T-helper 2 cell treated with Interferon-gamma antibody and Interleukin-4, amounts not matched to agents 5 μg/mL and 100 μg/mL, for 36 hours (primary cell): ENCODE measurements at places on chromosomes 11 and 22.

- H3K4me3 ChIP-seq = no peak overlapping the region
- peaks cover 39% of the 10 kb centered on the region for H3K27me3 ChIP-seq
- H3K4me1 ChIP-seq = peaks cover 10% of the 10 kb centered on the region
- no peak overlapping the region for H3K27ac ChIP-seq
These were observed 12.1 kb downstream of the SLC25A1 start for GRCh38 chr22:19166421-19166820.

GRCh38 chr11:11044137-11044855 lies 186.4 kb upstream of the ZBED5 start:
- H3K4me3 ChIP-seq = no peak overlapping the region
- no peak for DNase-seq
- no peaks in the 10 kb centered on the region for H3K36me3 ChIP-seq
- H3K27ac ChIP-seq = no peak overlapping the region
- H3K4me1 ChIP-seq = no peaks in the 10 kb centered on the region

- DNase-seq = no peak
- H3K27me3 ChIP-seq = no peaks in the 10 kb centered on the region
- no peaks in the 10 kb centered on the region for H3K4me1 ChIP-seq
- peaks cover 5% of the 10 kb centered on the region for H3K36me3 ChIP-seq
- no peak overlapping the region for H3K4me3 ChIP-seq
These were observed 11.6 kb downstream of the PRR33 start for GRCh38 chr11:1879941-1880720.

- H3K4me1 ChIP-seq = peaks cover 34% of the 10 kb centered on the region
- no peaks in the 10 kb centered on the region for H3K27me3 ChIP-seq
- DNase-seq = no peak
- peaks cover 26% of the 10 kb centered on the region for H3K36me3 ChIP-seq
- no peak overlapping the region for H3K4me3 ChIP-seq
- H3K27ac ChIP-seq = no peak overlapping the region
These were observed 40.5 kb downstream of the IL18BP start for GRCh38 chr11:72039031-72039855.

GRCh38 chr11:125626288-125626950 lies 1.5 kb downstream of the CHEK1 start:
- peak overlapping the region; percentile 98 for H3K27ac ChIP-seq
- H3K4me1 ChIP-seq = peaks cover 20% of the 10 kb centered on the region
- DNase-seq = peak; percentile 9
- H3K27me3 ChIP-seq = no peaks in the 10 kb centered on the region
- H3K36me3 ChIP-seq = peaks cover 36% of the 10 kb centered on the region

DNA sequence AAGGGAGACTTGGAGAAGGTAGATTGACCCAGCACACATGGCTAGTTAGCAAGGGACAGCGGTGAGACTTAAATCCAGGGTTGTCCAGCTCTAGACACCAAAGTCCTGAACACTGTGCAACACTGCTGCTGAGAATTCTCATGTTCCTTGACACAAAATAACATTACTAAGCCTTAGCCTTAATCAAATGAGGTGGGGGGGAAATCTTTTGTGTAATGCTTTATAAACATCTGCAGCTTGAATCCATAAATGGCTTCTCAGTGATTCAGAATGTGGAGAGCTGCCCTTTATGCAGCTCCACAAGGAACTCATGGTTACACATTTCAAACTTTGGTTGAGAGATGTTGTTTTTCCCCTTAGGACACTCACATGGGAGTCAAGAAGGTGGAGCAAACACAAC lies 80.0 kb downstream of the CD44 start:
- H3K36me3 ChIP-seq = peaks cover 79% of the 10 kb centered on the region
- H3K27me3 ChIP-seq = no peaks in the 10 kb centered on the region
- no peak overlapping the region for H3K4me3 ChIP-seq
- no peak for DNase-seq
- peaks cover 38% of the 10 kb centered on the region for H3K4me1 ChIP-seq

DNA sequence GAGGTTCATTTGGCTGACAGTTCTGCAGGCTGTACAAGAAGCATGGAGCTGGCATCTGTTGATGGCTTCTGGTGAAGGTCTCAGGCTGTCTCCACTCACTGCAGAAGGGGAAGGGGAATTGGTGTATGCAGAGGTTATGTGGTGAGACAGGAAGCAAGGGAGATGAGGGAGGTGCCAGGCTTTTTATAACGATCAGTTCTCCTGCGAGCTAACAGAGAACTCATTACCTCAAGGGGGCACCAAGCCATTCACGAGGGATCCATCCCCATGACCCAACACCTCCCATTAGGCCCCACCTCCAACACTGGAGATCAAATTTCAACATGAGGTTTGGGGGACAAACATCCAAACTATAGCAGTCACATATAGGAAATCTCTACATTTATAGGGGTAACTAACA lies 38.7 kb upstream of the E2F8 start:
- no peak overlapping the region for H3K4me3 ChIP-seq
- H3K4me1 ChIP-seq = peaks cover 9% of the 10 kb centered on the region
- no peak overlapping the region for H3K27ac ChIP-seq
- peaks cover 3% of the 10 kb centered on the region for H3K27me3 ChIP-seq

GRCh38 chr11:70506658-70506970 lies 108.3 kb downstream of the CTTN start:
- no peak overlapping the region for H3K27ac ChIP-seq
- no peak for DNase-seq
- no peak overlapping the region for H3K4me3 ChIP-seq

DNA sequence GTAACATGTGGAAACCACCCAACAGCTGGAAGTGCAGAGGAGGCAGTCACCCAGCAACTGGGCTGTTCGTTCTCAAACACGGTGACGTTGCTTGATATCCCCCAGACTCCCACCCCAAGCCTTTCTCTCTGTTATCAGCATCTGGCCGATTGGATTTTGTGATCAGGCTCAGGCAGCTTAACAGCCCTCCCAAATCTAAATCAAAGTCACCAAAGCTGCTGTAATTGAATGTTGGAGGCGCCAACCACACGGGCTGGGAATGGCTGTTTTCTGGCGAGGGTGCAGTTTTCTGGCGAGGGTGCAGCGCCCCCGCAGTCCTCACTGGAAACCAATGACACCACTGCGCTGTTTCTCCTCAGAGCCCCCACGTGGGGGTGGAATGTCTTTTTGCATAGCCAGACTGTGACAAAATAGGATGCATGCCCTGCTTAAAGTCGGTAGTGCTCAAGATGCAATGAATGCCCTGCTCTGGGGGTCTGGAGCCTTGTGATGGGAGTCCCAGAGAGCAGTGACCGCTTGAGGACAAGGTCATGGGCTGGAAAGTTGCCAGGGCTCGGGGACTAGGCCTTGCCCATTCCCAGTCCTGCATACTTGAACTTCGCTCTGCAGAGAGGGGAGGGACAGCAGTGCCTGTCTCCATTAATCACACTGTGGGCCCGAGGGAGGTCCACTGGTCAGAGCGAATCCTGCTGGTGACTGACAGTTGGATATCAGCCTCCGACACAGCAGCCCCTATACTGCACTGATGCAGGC lies 105.3 kb downstream of the MORC2 start:
- no peaks in the 10 kb centered on the region for H3K36me3 ChIP-seq
- no peaks in the 10 kb centered on the region for H3K4me1 ChIP-seq
- no peaks in the 10 kb centered on the region for H3K27me3 ChIP-seq
- H3K4me3 ChIP-seq = no peak overlapping the region

- DNase-seq = no peak
- no peaks in the 10 kb centered on the region for H3K36me3 ChIP-seq
- H3K27me3 ChIP-seq = no peaks in the 10 kb centered on the region
- no peak overlapping the region for H3K27ac ChIP-seq
These were observed 62.2 kb upstream of the SOX6 start for GRCh38 chr11:16418428-16419097.

DNA sequence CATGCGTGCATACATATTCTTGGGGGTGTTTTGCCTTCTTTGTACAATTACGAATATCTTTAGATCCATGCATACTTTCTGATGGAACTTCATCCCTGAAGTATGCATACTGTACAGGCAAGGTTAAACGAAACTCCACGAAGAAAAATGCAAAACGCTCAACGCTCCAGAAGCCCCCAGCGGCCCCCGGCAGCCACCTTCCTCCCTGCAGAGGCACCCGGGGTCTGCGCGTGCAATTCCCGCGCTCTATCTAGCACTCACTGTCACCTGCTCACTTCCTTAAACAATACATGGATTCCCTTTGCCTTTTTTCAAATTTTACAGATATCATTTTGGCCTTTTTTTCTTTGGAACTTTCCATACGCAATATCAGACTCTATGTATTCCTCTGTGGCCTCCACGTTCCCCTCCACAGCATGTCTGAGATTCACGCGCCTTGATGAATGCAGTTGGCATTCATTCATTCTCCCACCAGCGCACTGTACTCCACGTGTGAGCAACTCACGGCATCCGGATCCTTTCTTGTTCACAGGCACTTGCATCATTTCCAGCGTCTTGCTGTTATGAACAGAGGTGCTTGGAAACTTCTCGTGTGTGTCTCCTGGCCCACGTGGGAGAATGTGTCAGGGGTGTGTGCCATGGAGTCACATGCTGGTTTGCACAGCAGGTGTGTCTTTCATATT lies 214.3 kb downstream of the CTTN start:
- H3K36me3 ChIP-seq = no peaks in the 10 kb centered on the region
- no peak for DNase-seq
- no peak overlapping the region for H3K27ac ChIP-seq
- no peak overlapping the region for H3K4me3 ChIP-seq
- peaks cover 14% of the 10 kb centered on the region for H3K27me3 ChIP-seq
- no peaks in the 10 kb centered on the region for H3K4me1 ChIP-seq

DNA sequence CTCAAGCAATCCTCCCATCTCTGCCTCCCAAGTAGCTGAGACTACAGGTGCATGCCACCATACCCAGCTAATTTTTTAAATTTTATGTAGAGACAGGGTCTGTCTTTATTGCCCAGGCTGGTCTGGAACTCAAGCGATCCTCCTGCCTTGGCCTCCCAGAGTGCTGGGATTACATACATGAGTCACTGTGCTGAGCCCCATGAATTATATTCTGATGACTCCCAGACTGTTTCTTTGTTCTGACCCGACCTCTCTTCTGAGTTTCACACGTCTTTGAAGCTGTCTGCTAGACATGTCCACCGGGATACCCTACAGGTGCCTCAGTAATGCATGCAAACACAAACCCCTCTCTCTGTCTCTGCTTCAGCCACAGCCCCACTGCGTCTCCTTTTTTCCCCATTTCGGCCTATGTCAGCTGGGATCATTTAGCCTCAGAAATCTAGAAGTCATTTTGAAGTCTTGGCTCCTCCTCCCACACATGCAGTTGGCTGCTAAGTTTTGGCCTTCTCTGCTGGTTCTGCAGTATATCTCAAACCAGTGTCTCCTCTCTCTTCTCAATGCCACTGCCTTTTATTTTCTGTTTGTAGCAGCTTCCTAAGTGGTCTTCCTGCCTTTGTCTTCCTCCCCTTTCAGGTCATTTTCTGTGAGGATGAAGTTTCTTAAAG lies 4.8 kb downstream of the VPS26B start:
- no peaks in the 10 kb centered on the region for H3K27me3 ChIP-seq
- peaks cover 14% of the 10 kb centered on the region for H3K36me3 ChIP-seq
- H3K4me3 ChIP-seq = no peak overlapping the region

GRCh38 chr22:17705546-17705945 lies 67.0 kb downstream of the BCL2L13 start:
- H3K4me3 ChIP-seq = no peak overlapping the region
- H3K27me3 ChIP-seq = no peaks in the 10 kb centered on the region
- H3K4me1 ChIP-seq = peaks cover 10% of the 10 kb centered on the region
- H3K36me3 ChIP-seq = peaks cover 12% of the 10 kb centered on the region
- H3K27ac ChIP-seq = no peak overlapping the region
- no peak for DNase-seq

DNA sequence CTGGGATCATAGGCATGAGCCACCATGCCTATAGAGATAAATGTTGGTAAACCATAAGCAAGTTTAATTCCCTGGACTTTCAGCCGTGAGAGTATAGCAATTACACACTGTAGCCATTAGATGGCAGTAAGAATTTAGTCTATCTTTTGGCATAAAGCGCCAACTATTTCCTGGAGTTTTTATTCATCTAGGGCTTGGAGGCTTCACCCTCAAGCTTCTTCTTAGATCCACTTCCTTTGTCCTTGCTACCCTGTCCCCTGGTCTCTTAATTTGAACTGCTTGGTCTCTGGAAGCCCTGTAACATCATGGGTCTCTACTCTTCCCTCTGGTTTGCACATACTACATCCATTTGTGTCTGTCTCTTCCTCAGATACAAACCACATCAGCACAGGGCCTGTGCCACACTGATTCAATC lies 38.2 kb downstream of the OR10A6 start:
- H3K4me3 ChIP-seq = no peak overlapping the region
- peaks cover 5% of the 10 kb centered on the region for H3K27me3 ChIP-seq
- H3K27ac ChIP-seq = no peak overlapping the region
- no peaks in the 10 kb centered on the region for H3K36me3 ChIP-seq
- H3K4me1 ChIP-seq = peaks cover 3% of the 10 kb centered on the region

- no peaks in the 10 kb centered on the region for H3K36me3 ChIP-seq
- no peaks in the 10 kb centered on the region for H3K4me1 ChIP-seq
- H3K27ac ChIP-seq = no peak overlapping the region
These were observed 25.7 kb upstream of the BLID start for GRCh38 chr11:122141725-122142124.

- H3K4me3 ChIP-seq = peak overlapping the region; percentile 95
- H3K4me1 ChIP-seq = peaks cover 52% of the 10 kb centered on the region
- H3K27me3 ChIP-seq = no peaks in the 10 kb centered on the region
- peaks cover 34% of the 10 kb centered on the region for H3K36me3 ChIP-seq
These were observed 916 bp downstream of the GNG3 start for GRCh38 chr11:62708392-62708791.

DNA sequence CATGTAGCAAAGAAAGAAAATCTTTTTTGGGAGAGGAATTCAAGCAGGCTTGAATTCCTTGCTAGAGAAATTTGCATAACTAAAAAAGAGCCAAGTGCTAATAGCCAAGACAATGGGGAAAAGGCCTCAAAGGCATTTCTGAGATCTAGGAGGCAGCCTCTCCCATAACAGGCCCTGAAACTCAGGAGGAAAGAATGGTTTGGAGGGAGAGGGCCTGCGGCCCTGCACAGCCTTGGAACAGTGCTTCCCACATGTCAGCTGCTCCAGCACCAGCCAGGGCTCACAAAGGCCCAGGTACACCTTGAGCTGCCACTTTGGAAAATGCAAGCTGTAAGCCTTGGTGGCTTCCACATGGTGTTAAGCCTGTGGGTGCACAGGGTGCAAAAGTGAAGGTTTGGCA lies 55.5 kb upstream of the TSPAN18 start:
- H3K27me3 ChIP-seq = peaks cover 36% of the 10 kb centered on the region
- H3K4me1 ChIP-seq = peaks cover 14% of the 10 kb centered on the region
- H3K27ac ChIP-seq = no peak overlapping the region
- no peak for DNase-seq
- H3K4me3 ChIP-seq = no peak overlapping the region

DNA sequence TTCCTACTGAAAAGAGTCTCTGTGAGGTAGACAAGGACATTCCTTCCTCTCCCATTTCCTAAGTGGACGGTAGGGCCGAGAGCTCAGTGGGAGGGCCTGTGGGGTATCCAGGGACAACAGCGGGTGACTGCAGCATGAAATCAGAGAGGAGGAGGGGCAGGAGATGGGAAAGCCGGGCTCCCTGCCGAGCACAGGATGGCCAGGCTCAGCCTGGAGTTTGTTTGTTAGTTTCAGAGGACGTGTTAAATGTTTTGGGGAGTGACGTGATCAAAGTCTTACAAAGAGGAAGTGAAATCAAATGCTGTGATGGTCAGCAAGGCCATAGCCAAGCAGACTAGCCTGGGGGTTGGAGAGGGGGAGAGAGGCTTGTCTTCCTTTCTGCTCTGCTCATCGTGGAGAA lies 152.7 kb downstream of the ADAMTS15 start:
- H3K4me1 ChIP-seq = no peaks in the 10 kb centered on the region
- H3K4me3 ChIP-seq = no peak overlapping the region
- no peaks in the 10 kb centered on the region for H3K36me3 ChIP-seq
- H3K27me3 ChIP-seq = no peaks in the 10 kb centered on the region
- DNase-seq = no peak

- peaks cover 11% of the 10 kb centered on the region for H3K36me3 ChIP-seq
- H3K4me3 ChIP-seq = no peak overlapping the region
- H3K27ac ChIP-seq = no peak overlapping the region
- H3K4me1 ChIP-seq = peaks cover 5% of the 10 kb centered on the region
These were observed 83.1 kb upstream of the GDPD4 start for GRCh38 chr11:77384571-77384970.
